H4 (cell line): ENCODE measurements at places on chromosomes 4 and X. TPM values are rescaled to one million over a fixed set of nuclear protein-coding genes. Genes with fewer than 3 reads are reported as not detected.
A peak's percentile ranks its signal among the peaks of the same experiment; 100 is the strongest.

DNA sequence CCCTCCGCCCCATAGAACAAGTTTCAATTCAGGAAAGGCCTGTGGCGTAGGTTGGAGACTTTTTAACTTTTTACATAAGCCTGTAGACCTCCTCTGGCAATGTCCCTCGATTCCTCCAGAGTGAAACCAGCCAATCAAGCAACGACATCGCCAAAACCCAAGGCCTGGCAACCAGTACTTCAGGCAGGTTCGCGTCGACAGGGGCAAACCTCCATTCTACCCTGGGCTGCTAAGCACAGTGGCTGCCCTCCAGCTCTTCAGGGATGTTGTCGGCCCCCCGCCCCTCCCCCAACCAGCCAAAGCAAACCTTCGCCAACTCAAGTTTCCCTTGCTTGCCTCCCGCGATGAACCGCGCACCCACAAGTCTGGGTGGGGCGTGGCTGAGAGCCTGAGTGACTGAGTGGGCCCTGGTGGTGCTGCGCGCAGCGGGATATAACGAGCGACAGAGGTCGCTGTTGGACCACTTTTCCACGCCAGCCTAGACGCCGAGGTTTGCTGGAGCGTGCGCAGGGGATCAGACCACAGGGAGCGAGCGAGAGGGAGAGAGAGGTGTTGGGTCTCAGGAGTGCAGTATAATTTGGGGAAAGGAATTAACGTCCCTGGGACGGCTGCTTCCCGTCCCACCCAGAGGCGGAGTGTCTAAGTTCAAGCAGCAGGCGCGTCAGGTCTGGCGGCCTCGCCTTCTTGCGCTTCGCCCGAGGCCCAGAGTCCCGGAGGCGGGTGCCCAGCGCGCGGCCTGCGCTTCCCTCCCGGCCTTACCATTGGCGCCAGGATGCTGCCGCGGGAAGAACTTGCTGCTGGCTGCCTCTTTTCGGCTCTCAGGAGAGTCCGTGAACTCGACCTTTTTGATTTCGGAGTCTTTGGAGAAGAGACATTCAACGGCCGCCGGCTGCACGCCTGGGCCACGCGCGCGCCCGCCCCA is 9.0 kb upstream of the PITX2 start:
- no peak for DNase-seq

DNA sequence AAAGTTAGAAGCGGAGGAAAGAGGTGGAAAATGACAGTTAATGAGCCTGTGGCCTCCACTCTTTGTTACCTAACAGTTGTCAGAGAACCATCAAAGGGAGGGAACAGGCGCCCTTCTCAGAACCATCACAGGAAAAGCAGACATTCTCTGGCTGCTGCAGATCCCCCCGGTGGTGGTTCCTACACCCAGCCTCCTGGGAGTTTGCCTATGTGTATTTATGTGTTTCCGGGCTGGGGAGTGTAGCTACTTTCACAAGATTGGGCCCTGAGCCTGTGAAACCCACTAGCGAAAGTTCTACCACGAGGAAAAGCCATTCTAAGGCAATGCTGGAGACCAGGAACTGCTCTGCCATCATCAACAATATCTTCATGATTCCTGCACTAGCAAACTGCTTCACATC is 52.7 kb upstream of the BCOR start:
- no peak for DNase-seq

GRCh38 chr4:165458471-165458870 is 79.7 kb downstream of the CPE start:
- no peak for DNase-seq

The PRDM8 gene
- total RNA-seq = 0.12 TPM in 2 replicates

GRCh38 chr4:113588895-113589668 is 172.5 kb downstream of the CAMK2D start:
- DNase-seq = no peak

The SFRP2 gene
- 0.29 TPM in 1 of 2 replicates, not detected in the other for total RNA-seq

The HTRA3 gene
- total RNA-seq = 6.7 and 9.6 TPM in 2 replicates

The TCEAL9 gene
- 116 and 141 TPM in 2 replicates for total RNA-seq

DNA sequence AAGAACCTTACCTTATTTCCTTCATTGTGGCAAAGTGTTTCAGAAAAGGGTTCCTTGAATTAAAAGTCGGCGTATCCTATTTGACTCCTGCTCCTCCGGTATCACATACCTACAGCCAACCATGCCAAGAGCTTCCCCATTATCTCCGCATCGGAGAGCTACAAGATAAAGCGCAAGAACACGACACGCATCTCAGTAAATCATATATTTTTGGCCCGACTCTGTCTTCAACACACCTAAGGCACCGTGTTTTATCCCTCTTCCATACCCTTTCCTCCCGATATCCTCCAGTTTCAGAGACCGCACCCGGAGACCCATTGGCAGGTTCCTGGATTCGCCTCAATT is 497 bp upstream of the THAP9 start:
- DNase-seq = peak; percentile 13

GRCh38 chrX:52979993-52980392 is 21.7 kb upstream of the FAM156A start:
- no peak for DNase-seq

DNA sequence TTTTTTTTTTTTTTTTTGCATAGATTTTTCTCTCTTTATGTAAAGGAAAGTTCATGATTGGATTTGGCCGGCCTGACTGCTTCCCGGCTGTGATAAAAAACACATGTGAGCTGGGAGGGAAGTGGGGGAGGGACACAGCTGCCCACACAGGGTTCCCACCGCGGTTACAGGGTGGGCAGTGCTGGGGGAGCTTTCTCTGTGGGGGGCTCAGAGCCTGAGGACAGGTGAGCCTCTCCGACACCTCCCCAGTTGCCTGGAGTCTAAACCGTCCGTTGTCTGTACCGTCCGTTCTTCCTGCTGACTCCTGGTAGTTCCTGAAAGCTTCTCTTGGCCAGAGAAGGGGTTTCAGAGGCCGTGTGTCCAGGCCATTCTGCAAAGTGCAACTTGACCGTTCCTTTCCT is 21.8 kb downstream of the SHOX start:
- no peak for DNase-seq

GRCh38 chr4:165748321-165748720 is 124.7 kb upstream of the TLL1 start:
- DNase-seq = no peak

GRCh38 chr4:153764601-153765368 is 5.0 kb upstream of the RNF175 start:
- peak; percentile 84 for DNase-seq

The TNIP3 gene
- total RNA-seq = 0.66 and 1.5 TPM in 2 replicates
